ENCODE measurements at places on chromosomes 12 and 14. TPM values are rescaled to one million over a fixed set of nuclear protein-coding genes. Genes with fewer than 3 reads are reported as not detected.

- DNase-seq = no peak
Measured at GRCh38 chr12:19963972-19964371, 404.4 kb upstream of the PDE3A start.

DNA sequence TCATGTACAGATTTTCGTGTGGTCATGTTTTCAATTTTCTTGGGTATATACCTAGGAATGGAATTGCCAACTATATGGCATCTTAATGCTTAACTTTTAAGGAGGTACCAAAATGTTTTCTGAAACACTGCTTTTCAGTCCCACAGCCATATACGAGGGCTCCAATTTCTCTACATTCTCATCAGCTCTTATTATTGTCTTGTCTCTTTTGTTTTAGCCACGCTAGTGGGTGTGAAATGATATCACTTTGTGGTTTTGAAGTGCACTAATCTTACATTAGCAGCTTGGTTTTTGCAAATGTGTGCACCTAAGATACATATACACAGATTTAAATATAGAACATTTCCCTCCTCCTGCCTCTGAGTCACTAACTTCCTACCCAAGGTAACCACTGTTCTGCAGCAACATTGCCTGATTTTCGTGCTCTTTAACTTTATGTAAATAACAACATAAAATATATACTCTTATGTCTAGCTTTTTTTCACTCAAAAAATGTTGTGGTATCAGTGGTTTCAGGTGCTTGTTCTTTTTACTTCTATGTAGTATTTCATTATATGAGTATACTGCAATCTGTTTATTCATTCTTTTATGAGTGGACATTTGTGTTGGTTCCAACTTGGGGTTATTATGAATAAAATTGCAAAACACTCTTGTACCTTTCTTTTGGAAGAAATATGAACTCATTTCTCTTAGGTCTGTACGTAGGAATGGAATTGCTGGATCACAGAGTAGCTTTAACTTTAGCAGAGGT is 73.1 kb downstream of the ZFP36L1 start:
- no peak for DNase-seq

GRCh38 chr14:101819251-101819990 is 57.9 kb downstream of the PPP2R5C start:
- no peak for DNase-seq

DNA sequence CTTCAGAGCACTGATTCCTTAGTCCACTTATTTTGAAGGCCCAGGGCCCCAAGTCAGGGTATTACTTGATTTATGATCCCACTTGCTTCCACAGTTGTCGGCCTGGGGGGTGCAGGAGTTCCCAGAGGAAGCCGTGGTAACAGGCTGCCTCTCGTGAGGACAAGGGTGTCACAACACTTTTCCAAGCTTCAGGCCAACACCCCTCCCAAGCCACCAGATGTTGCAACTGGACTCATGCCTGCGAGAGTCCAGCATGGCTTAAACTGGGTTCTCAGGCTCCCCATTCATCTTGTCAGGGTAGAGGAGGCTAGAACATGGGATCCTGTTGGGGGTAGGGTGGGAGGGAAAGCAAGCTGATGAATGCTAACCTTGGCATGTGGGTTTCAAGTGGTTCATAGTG is 56.1 kb downstream of the BMP4 start:
- DNase-seq = no peak

GRCh38 chr12:120138366-120138765 is 21.8 kb upstream of the RAB35 start:
- peak; percentile 72 for DNase-seq

DNA sequence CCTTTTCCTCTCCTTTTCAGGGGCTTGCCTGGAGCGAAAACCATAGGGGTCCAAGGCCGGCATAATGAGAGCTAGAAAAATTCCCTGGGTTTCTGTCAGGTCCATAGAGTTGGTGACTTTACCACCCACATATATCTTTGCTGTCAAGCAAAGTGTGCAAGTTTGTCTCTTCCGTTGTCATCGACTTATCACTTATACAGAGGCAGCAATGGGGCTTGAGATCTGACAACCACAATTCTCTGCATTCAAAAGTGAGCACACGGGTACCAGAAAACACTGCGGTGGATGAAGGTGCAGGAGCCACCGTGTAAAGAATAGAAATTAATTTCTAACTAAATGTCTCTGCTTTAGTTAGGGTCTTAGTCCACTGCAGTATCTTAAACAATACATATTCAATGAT is 162.3 kb downstream of the DAD1 start:
- DNase-seq = no peak

DNA sequence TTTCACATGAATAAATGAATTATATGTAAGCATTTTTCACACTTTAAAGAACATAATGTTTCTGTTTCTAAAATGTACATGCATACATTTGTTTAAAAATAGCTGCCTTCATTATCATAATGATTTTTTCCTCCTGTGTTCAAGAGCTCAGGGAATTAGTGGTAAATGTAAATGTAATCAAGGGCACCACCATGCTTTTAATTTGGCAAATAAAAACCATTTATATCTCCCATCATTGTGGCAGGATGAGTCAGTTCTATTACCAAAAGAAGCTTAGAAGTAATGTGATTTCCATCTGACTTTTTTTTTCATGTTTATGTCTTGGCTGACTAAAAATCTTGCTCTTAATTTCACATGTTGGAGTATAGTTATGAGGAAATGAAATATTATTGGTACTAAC is 176.1 kb downstream of the GXYLT1 start:
- no peak for DNase-seq

DNA sequence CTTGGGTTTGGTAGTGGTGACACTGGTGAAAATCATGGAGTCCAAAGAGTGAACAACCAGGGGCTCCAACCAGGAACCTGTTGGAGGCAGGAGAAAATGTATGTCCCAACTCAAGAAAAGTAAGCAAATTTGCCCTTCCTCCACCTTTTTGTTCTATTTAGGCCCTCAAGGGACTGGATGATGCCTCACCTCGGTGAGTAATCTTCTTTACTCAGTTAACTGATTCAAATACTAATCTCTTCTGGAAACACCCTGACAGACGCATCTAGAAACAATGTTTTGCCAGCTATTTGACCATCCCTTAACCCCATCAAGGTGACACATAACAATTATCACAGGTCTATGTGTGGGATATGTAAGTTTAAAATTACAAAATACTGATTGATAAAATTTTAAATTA is 272.4 kb upstream of the FOXG1 start:
- DNase-seq = no peak

- peak; percentile 93 for DNase-seq
Measured at GRCh38 chr12:121781998-121782979, 11.2 kb downstream of the RHOF start.

DNA sequence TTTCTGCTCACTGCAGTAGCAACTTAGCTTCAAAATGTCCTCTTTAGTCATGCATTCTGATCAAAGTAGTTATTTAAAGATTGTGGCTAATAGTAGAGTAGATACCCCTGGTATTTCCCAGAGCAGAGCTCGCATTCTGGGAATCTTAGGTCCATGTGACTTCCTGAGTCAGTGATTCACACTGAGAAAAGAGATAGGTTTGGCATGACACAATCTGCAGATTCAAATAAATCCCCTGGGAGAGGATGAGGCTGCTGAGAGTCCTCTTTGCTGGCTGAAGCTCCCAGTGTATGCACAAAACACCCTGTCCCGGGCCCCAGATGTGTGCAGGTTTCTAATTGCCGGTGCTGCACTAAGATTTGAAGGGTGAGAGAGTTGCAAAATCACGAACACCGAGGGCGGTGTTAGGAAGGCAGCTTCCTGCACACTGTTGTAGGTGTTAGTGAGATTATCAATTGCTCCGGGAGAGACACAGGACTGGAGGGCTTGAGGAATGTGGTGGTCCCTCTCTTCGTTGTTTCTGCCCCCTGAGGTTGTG is 233.2 kb downstream of the NRXN3 start:
- no peak for DNase-seq

DNA sequence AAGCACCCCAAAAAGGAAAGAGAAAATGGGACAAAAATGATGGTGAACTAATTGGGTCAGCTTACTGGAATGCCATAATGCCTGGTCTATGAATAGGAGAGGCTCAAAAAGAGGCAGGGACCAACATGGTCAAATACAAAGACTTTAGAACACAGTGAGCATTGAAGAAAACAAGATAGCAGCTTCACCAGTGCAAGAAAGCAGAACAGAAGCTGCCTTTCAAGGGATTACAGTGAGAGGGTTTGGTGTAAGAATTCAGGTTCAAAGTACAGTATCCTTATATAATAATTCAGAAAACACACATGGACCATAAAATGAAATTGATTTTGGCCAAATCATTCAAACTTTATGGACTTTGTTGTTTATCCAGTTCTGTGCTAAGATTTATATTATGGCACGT is 162.1 kb downstream of the NAV3 start:
- DNase-seq = no peak

- DNase-seq = no peak
Measured at GRCh38 chr14:101604228-101604934, 43.1 kb downstream of the DIO3 start.

- no peak for DNase-seq
Measured at GRCh38 chr12:109687250-109687649, 26.4 kb upstream of the FAM222A start.

Gene OSBPL8
- total RNA-seq = 193 TPM

Gene KCNC2
- total RNA-seq = not detected

Gene GPR68
- total RNA-seq = 8.5 TPM
